ENCODE measurements at places on chromosomes 1 and 21.
A peak's percentile ranks its signal among the peaks of the same experiment; 100 is the strongest.

GRCh38 chr21:37071561-37072273 is 1.2 kb downstream of the PIGP start:
- peak; percentile 24 for DNase-seq

- DNase-seq: no peak
These were observed 688.4 kb downstream of the USP25 start for GRCh38 chr21:16418226-16418625.

DNA sequence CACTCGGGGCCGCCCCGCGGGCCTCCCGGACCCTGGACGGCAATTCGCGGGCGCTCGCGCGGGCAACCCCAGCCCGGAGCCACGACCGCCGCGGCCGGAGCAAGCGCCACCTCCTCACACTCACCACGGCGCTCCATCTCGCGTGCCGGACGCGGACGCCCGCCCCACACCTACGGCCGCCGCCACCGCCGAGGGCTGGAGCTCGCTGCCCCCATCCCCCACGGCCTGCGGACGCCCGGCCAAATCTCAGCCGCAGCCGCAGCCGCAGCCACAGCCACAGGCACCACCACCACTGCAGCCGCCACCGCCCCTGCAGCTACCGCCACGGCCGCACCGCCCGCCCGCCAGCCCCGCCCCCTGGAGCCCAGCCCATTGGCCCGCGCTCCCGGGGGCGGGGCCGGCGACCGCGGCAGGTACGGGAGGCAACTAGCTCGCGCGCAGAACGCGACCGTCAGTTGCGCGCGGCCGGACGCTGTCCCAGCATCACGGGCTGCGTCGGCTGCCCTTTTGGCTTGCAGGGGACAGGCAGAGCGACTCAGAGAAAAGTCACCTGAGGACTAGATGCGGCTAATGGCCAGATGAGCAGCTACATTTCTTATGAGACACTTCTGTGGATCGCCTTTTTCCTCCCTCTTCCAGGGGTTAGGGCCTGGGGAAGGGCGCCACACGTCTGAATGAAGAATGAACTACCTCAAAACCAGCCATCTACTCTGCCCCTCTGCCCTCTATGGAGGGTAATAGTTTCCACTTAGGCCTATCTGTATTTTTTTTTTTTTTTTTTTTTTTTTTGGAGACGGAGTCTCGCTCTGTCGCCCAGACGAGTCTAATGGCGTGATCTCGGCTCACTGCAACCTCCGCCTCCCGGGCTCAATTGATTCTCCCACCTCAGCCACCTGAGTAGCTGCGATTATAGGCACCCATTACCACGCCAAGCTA is at the start of gene ARHGAP29:
Gene ARHGAP29, minus strand, starts transcription at position 294 of the 936 bp plus-strand sequence. CDS start 5,973 bp downstream, outside the sequence.
- DNase-seq: peak; percentile 81

- no peak for DNase-seq
These were observed 7.0 kb downstream of the PCP4 start for GRCh38 chr21:39874206-39874605.

- DNase-seq: no peak
These were observed 375.3 kb upstream of the C1orf87 start for GRCh38 chr1:60448850-60449249.

- DNase-seq: peak; percentile 81
These were observed 4.0 kb downstream of the WDR26 start for GRCh38 chr1:224430511-224431113.

DNA sequence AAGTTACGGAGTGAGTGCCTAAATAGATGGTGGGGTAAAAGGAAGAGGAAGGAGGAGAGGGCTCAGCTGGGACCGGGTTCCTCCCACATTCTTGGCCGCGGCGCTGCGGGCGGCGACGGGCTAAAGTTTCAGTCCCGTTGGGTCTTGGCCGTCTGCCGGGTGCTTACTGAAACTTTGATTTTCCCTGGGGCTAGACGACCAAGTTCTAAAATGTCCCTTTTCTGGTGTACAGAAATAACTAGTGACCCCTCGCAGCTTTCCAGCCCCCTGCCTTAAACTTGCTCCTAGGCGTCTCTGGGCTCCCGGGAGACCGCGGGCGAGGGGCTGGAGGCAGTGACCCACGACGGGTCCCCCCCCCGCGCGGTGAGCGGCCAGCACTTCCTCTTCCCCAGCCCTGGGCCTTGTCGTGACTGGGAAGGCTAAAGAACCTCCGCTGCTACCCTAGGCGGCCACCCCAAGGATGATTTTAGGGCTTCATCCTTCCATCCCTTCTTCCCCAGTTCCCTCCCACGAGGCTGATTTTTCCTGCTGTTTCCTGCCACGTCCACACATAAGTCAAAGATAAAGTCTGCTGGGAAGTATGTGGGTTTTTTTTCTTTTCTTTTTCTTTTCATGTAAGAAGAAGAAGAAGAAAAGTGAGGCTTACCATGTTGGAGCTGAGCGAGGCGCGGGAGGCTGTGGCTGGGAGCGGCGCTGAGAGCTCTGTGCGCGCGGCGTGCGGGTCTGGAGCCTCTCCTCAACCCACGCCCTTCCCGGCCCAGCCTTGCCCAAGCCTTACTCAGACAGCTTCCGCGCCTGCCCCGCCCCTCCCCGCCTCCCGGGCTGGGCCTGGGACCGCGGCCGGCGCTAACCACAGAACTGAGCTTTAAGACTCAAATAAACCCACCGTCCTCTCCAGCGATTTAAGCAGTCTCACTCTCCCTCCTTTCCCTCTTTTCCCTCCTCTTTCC is at the start of gene S100A11:
Gene S100A11, minus strand, starts transcription at position 738 of the 950 bp plus-strand sequence. Its CDS starts 89 bp downstream, at position 649.
- DNase-seq: peak; percentile 90

DNA sequence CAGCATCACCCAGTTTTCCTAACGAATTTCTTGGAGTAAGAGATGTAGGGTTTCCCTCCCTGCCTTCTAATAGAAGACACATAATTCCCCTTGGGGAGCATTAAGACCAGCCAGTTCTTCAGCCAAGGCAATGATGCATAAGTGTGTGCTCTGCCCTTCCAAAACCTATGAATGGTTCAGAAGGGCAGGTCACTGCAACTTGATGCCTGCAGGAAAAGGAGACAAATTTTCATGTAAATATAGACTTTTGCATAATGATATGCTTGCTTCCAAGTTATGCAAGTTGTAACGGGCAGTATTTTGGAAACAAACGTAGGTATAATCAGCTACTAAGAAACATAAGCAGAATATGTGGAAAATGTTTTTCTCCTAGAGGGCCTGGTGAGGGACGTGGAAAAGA is 31.6 kb downstream of the PTGS2 start:
- DNase-seq: no peak

GRCh38 chr1:113280581-113280980 is 109.7 kb upstream of the MAGI3 start:
- DNase-seq: no peak

DNA sequence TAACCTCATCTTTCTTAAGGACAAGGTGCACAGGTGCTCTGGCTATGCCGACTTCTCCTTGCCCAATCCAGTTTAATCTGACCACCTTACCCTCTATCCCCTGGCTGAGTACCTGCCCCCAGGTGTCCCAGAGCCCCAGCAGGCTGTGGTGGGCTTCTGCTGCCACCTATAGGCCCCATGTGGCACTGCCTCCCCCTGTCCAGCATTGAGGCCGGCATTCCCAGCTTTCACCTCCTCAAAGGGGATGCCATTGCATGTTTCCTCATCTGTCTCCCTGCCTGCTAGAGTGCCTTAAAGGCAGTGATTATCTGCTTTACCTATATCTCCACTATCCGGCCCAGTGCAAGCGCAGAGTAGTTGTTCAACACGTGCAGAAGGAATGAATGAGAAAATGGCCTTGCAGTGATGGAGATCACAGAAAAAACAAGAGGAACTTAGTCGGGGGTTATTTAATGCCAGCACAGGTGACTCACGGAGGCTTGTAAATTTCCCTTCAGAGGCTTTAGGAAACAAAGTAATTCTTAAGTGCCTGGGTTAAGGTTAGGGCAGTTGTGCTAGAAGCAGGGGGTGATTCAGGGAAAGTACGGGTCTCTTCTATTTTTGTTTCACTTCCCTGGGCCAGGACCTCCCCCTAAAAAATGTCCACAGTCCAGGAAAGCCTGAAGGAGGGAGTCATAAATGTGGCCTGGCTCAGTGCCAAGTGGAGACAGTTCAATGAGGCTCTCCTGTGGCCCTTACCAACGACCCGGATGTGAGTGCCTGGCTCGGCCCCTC is 131.8 kb upstream of the NGF start:
- peak; percentile 85 for DNase-seq

- no peak for DNase-seq
These were observed 41.8 kb downstream of the GATAD2B start for GRCh38 chr1:153880962-153881361.

GRCh38 chr1:218463194-218464156 is 118.3 kb downstream of the TGFB2 start:
- DNase-seq: peak; percentile 55

GRCh38 chr21:42148097-42148496 is 70.8 kb upstream of the ABCG1 start:
- no peak for DNase-seq

DNA sequence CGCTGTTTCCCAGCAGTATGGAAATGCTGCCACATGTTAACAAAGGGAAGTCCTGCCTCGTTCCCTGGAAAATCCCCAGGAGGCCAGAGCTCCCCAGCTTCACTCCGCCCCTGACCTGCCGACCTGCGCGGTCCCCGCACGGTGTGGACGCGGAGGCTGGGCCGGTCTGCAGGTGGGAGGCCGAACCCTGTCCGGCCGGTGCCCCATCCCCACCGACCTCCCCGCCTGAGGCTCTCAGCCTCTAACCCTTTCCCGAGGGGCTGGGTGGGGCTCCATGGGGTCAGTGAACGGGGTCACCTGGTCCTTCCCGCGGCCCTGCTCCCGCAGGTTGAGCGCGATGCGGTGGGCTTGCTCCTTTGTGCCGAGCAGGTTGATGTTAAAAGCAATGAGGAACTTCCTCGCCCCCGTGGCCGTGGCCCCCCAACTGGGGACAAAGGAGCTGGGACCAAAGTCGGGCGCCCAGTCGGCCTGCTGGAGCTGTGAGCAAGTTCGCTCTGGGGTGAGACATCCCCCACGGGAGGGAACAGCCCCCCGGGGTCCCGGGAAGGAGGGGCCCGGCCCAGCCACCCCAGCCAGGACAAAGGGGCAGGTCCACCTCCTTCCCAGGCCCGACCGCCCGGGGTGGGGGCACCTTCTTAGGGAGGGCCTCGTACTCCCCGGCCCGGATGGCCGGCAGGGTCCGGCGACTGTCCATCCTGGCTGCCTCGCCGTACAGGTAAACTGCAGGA is 4.0 kb downstream of the FTCD start:
- DNase-seq: no peak

DNA sequence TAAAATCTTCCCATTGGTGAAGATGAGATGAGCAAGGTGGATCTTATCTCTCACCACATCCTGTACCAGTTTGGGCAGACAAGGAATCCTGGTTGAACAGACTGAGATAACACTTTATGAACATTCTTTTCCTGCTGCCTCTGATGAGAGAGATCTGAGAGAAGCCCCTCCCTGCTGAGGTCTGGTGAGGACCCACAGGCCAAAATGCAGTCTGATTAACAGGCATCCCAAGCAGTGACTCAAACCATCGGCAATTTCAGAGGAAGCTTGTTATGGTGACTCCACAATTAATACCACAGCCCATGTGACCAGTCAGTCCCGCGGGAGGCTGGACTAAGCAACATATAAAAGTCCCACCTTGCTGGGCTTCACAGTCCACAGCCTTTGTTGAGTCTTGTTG is at the start of gene PRR9:
Gene PRR9, plus strand, starts transcription at position 373 of the 400 bp plus-strand sequence. CDS start 561 bp downstream, outside the sequence.
- no peak for DNase-seq

GRCh38 chr1:156160000-156160742 is 6.8 kb downstream of the SEMA4A start:
- DNase-seq: peak; percentile 27

GRCh38 chr1:5830771-5831599 is 161.2 kb downstream of the NPHP4 start:
- no peak for DNase-seq

- DNase-seq: no peak
These were observed 15.1 kb upstream of the DNAH14 start for GRCh38 chr1:224914292-224914900.

- DNase-seq: no peak
These were observed 52.1 kb downstream of the SYDE2 start for GRCh38 chr1:85148524-85149250.

- DNase-seq: no peak
These were observed 6.4 kb downstream of the CASZ1 start for GRCh38 chr1:10789803-10790702.

DNA sequence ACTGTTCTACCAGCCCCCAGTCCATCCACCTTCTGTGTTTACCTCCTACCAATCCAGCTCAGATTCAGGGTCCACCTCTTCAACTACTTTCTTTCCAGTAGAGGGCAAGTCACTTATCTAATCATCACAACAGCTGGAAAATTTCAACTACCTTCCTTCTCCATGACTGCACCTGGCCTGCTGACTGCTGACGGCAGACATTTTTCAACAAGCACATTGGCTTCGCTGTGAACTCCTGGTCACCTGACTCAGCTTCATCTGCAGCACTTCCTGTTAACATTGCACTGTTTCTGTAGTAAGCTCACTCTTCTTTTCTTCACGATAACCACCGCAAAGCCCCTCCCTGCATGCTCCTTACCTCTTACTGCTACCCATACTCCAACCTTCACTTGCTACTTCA is 405.7 kb downstream of the NTNG1 start:
- DNase-seq: no peak

- DNase-seq: no peak
These were observed 18.5 kb upstream of the S100A7 start for GRCh38 chr1:153478692-153479618.

- no peak for DNase-seq
These were observed 75.1 kb downstream of the UCHL5 start for GRCh38 chr1:192984080-192984479.

DNA sequence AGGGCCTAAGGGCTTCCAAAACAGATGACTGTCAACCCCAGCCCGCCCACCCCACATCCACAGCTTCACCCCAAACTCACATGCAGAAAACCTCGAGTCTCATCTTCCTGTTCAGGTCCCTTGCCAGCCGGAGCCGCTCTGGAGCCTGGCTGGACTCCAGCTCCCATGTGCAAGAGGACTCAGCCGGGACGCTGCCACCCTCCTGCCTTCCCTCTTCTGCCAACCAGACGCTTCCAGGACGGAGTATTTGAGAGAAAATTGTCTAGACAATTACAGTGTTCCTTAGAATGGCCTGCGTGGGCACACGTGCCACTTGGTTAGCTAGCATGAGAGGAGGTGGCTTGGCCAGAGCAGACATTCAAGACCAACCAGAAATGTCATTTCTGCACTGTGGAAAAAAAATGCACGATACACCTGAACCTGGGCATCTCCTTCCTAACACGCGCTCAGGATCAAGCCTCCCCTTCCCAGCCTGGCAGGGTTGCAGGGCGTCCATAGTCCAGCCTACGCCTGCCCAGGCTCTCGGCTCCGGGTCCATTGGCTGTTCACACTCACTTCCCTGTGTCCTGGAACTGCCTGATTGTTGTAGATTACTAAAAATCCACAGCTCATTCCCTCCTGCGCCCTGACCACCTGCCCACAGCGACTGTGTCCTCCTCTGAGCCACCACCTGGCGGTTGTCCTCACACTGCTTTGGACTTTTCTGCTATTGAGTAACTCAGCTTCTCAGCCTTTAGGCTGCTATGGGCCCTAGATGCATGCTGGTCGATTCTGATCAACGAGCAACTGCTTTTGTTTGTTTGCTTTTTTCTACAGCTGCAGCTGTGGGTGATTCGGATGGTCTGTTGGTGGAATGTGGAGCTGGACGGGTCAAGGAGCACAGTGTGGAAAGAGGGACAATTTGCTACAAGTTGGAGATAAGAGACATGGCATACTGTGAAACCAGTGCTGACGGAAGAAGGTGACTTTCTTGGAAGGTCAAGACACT is at the start of gene CLDN14:
Gene CLDN14, minus strand, starts transcription at position 708 of the 988 bp plus-strand sequence. CDS start 18,427 bp downstream, outside the sequence.
- no peak for DNase-seq

GRCh38 chr1:12343823-12344487 is 114.1 kb downstream of the VPS13D start:
- no peak for DNase-seq

Measured in ACHN (cell line).